ENCODE measurements at places on chromosomes 7 and 10.
A peak's percentile ranks its signal among the peaks of the same experiment; 100 is the strongest.

DNA sequence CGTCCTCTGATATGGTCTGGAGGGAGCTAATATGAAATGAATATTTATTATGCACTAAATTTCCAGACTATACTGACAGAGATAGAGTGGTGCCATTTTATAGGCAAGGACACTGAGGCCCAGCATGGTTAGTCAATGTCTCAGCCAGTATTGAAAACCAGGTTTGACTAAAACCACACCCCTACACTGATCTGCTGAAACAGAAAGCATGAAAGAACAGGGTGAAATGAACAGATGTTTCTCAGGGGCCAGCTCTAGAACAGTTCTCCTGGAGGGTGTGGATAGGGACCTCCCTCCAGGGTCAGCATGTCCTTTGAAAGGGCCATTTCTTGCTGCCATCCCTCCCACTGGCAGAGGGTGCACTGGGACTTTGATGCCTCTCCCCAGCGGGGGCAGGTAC, 700.5 kb downstream of the GRID1 start:
- no peaks in the 10 kb centered on the region for H3K27me3 ChIP-seq
- H3K36me3 ChIP-seq: no peaks in the 10 kb centered on the region
- H3K27ac ChIP-seq: no peak overlapping the region
- no peak overlapping the region for H3K4me3 ChIP-seq
- DNase-seq: no peak

DNA sequence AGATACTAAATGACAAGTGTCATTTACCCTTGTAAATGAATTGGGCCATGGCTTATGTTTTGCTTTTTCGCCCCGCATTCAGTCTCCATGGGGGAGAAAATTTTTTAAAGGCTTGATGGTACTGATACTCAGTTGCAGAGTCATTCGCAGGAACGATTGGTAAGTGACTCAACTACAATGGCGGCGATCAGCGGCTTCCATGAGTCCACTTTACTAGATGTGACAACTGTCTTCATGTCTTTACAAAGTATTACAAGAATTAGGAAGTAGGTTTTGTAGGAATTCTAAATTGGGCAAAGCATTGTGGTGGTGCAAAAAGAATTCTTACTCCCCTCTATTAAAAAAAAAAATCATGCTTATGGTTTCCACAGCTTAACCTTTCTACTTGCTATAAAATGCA, 108.8 kb upstream of the ZEB1 start:
- no peaks in the 10 kb centered on the region for H3K36me3 ChIP-seq
- no peak overlapping the region for H3K27ac ChIP-seq
- H3K4me1 ChIP-seq: no peaks in the 10 kb centered on the region
- H3K4me3 ChIP-seq: no peak overlapping the region
- H3K27me3 ChIP-seq: no peaks in the 10 kb centered on the region

GRCh38 chr7:7414791-7415603, 120.7 kb downstream of the COL28A1 start:
- no peak overlapping the region for H3K27ac ChIP-seq
- no peaks in the 10 kb centered on the region for H3K27me3 ChIP-seq
- H3K4me3 ChIP-seq: no peak overlapping the region
- DNase-seq: no peak
- H3K4me1 ChIP-seq: peaks cover 10% of the 10 kb centered on the region
- H3K36me3 ChIP-seq: no peaks in the 10 kb centered on the region

DNA sequence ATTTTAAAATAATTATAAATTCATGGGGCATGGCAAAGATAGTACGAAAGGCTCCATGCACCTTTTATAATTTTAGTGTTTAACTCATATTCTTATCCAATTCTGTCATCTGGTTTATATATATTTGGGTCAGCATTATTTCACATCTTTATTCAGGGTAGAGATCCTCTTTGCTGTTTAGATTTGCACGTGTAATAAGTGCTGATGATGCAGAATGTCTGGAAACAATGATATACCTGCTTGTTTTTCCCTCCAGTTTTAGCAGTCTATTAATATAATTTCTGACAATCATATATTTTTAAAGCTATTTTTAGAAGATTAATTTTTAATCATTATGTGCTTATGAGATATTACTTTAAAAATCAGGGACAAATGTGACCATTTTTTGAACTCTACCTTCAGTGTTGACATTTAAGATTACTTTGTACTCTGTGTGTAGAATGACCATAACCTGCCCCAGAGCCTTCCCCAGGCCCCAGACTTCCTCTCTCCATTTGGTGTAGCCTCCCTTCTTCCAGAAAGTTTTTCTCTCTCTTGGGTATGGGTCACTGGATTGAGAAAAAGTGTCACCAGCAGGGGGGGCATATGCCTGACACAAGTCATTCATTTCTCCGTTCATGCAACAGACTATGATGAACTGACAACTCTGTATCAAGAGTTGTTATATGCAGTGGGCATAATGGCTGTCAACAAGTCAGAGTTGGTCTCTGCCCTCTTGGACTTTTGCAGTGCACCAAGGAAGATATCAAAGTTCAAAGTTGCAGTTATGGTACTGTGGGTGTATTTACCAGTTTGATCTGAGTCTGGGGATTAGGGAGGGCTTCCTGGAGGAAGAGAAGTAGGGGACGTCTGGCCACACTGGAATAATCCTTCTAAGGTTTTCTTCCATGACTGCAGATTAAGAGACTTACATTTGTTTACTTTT, 192.6 kb upstream of the CCDC6 start:
- H3K27me3 ChIP-seq: no peaks in the 10 kb centered on the region
- no peak overlapping the region for H3K4me3 ChIP-seq
- H3K4me1 ChIP-seq: no peaks in the 10 kb centered on the region

GRCh38 chr10:12978891-12979290, 22.6 kb downstream of the CCDC3 start:
- H3K27me3 ChIP-seq: peaks cover 34% of the 10 kb centered on the region
- H3K36me3 ChIP-seq: no peaks in the 10 kb centered on the region
- H3K4me3 ChIP-seq: no peak overlapping the region
- DNase-seq: no peak
- H3K4me1 ChIP-seq: peaks cover 4% of the 10 kb centered on the region
- no peak overlapping the region for H3K27ac ChIP-seq

DNA sequence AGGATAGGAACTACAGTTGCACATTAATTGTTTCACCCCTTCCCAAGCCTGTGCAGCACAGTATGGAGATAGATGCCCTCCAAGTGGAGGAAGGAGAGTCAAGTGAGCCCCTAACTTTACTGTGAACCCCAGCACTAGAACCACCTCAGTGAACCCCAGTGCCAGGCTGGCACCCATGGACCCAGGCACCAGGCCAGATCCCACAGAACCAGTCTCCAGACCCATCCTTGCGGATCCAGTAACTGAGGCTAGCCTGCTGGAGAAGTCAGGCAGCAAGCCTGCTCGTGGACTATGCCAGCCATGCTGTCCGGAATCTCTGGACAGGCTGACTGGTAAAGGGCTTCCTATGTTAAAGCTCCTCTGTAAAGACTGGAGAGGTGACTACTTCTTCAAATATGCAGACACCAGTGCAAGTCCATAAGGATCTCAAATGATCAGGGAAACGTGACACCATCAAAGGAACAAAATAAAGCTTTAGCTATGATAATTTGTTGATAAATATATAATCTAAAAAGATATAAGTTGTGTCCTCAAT, 27.7 kb downstream of the SHOC2 start:
- H3K36me3 ChIP-seq: peaks cover 68% of the 10 kb centered on the region
- H3K4me3 ChIP-seq: no peak overlapping the region

DNA sequence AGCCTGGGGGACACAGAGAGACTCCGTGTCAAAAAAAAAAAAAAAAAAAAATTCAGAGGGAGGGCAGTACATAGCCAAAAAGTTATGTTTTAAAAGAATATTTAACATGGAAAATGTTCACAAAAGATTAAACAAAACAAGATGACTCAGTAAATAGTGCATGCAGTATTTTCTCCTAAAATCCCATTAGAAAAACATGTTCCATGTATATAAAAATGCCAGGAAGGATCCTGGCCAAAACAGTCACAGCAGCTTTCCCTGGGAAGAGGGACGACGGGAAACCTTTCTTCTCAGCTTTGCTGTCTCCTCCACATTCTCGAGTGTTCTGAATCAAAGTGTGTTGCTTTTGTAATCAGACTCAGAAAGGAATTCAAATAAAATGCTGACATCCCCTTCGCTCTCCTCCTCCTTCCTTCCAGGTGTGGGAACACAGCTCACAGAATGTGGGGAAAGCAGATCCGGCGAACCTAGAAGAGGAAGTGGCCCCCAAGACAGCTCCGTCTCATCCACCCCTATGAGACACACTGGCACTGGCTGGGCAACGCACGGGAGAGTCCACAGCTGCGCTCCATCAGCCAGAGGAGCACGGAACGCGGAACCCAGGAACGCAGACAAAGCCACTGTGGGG, 139.4 kb downstream of the MAD1L1 start:
- DNase-seq: no peak
- H3K27me3 ChIP-seq: no peaks in the 10 kb centered on the region
- H3K4me1 ChIP-seq: peaks cover 16% of the 10 kb centered on the region
- H3K4me3 ChIP-seq: no peak overlapping the region
- H3K27ac ChIP-seq: peak overlapping the region; percentile 18

GRCh38 chr7:27129729-27130539, 623 bp downstream of the HOXA4 start:
- no peaks in the 10 kb centered on the region for H3K36me3 ChIP-seq
- peaks cover 16% of the 10 kb centered on the region for H3K4me1 ChIP-seq
- no peak overlapping the region for H3K27ac ChIP-seq
- H3K27me3 ChIP-seq: peaks cover 82% of the 10 kb centered on the region
- peak; percentile 40 for DNase-seq

DNA sequence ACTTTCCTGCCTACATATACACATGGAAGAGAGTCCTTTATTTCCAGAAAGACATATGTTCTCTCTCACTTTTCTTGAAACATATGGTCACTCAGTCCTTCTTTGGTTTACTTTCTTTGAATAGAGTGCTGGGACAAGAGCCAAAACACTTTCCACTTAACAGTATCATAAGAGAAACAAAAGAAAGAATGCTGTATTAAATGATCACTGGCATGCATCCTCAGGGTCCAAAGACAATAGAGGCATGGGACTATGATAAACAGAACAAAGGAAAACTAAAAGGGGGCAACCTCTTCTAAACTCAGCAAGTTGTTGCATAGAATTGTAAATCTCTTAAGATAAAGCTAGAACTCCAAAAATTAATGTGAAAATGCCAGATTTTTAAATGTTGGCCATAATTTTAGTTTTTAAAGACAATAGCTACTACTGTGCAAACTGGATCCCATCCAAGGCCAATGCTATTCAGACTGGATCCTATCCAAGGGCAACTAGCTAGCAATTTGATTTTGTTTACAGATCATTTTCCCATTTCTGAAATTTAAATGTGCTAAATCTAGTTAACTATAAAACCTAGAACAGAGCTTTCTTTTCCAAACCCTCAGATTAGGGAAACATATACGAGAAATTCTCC, 687.5 kb downstream of the SORCS3 start:
- H3K4me1 ChIP-seq: no peaks in the 10 kb centered on the region
- no peak overlapping the region for H3K4me3 ChIP-seq
- H3K27ac ChIP-seq: no peak overlapping the region
- H3K27me3 ChIP-seq: no peaks in the 10 kb centered on the region

DNA sequence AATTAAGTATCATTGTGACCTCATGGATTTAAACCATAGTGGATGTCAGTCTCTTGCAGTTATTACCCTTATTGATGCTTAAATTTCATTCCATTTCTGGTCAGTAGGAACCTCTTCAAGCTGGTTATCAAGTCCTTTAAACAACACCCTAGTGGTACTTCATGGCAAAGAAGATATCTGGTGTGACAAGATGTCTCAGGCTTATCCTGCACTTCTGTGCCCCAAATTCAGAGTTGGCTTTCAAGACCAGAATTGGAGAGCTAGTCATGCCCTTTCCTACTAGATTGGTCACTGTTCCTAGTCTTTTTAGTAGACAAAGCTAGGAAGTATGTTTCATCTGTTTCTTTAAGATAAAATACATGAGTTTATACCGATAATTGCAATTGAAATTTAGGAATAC, 54.9 kb downstream of the KMT2E start:
- no peak for DNase-seq
- peaks cover 20% of the 10 kb centered on the region for H3K4me1 ChIP-seq
- H3K27me3 ChIP-seq: no peaks in the 10 kb centered on the region
- H3K4me3 ChIP-seq: no peak overlapping the region

DNA sequence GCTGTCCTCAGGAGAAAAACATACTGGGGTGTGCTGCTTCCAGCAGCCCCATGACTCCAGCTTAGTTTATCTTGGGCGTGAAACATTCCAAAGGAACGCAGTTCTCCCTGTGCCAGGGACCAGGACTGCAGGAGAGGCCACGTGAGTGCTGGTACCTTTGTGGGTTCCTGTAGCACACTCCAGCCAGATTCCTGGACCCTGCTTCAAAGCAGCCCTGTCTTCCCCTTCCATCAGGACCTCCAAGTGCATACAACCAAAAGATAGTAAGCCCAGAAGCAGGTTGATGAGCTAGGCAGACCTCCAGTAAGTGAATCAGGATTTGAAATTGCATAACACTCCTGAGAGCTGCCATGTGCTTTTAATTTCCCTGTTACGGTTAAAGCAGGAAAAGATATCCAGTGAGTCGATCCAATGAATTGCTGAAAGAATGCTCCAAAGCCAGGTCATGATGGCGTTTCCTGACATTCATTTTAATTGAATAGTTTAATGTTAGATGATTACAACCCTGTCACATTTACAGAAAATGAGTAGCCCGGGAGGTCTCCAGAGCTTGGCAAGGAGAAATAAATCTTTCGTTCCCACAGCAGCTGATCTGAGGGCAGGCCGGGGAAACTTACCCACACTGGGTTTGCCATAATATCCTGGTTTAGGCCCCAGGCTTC, 38.9 kb upstream of the CPXM2 start:
- no peak for DNase-seq
- H3K27ac ChIP-seq: no peak overlapping the region
- H3K36me3 ChIP-seq: no peaks in the 10 kb centered on the region
- H3K27me3 ChIP-seq: peaks cover 37% of the 10 kb centered on the region
- peaks cover 10% of the 10 kb centered on the region for H3K4me1 ChIP-seq

Measured in activated T-cell treated with anti-CD3 and anti-CD28 coated beads, Interleukin-2, amount 50 U/mL, for 24 hours (primary cell).